ENCODE measurements at places on chromosomes 3 and 15.

GRCh38 chr3:9087831-9088413, 124.7 kb upstream of the RAD18 start:
- DNase-seq = no peak

GRCh38 chr3:123881771-123882170, 2.4 kb downstream of the MYLK start:
- no peak for DNase-seq

DNA sequence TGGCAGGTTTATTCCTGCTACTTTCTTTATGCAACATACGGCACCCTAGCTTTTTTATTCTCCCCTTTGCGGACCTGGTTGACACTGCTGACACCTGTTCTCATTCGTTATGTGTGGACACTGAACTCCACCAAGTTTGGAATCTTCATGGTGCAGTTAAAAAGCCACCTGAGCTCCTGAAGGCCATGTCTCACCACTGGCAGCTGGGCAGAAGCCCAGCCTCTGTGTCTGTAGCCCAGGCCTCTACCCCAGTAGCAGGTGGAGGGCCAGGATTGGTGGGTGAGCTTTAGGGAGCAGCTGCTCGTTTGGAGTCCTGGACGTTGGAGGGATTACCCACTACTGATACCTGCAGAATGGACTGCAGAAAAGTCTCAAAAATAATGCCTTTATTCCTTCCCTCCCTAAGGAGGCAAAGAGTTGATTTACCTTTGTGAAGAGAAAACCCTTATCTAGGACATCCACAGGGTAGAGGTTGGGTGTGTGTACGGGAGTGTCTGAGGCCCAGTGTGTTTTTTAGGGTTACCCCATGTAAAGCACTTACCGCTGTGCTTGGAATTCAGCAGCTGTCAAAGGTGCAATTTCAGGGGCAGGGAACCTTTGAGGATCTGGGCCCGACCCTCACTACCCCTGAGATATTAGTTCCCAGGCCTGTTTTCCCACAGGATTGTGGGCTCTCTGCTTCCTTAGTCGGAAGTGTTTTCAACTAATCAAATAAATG, 637 bp upstream of the CCNDBP1 start:
- DNase-seq = no peak

DNA sequence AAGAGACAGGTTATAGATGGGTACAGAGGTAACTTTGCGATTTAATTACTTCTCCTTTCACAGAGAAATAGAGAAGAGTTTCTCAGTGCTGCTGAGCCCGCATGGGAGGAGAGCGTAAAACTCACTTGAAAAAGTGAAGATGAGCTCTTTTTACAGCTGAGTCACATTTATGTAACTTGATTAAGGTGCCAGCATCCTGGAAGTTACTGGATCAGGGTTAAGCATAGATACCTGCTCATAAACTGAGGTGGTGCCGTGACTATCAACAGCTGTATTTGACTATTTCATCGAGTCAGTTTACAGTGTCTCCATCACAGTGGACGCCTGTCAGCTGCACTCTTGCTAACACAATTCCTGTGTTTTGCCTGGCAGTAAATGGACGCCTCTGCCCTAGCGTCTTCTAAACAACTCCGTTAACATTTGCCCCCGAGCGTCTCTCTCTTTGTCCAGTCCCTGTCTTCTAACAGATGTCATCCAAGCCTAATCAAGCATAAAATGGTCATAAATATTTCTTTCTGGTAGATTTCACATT, 414.6 kb downstream of the FOXP1 start:
- DNase-seq = no peak

DNA sequence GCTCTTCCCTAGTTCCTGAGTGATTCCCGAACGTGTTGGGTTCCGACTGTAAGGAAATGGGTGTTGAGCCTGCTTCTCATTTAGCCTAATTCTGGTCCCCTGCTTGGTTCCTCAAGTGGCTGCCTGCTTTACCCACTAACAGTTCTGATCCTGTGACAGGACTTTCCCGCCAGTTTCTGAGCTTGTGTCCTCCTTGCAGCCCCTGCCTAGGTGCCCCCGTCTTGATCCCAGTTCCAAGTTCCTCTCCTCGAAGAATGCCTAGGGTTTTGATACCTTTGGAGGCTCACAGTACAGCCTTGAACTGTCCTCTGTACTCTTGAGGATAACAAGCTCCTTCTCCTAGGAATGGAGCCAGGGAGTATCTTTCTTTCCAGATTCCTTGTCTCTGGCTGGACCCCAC, 12.0 kb upstream of the RASGRF1 start:
- no peak for DNase-seq

DNA sequence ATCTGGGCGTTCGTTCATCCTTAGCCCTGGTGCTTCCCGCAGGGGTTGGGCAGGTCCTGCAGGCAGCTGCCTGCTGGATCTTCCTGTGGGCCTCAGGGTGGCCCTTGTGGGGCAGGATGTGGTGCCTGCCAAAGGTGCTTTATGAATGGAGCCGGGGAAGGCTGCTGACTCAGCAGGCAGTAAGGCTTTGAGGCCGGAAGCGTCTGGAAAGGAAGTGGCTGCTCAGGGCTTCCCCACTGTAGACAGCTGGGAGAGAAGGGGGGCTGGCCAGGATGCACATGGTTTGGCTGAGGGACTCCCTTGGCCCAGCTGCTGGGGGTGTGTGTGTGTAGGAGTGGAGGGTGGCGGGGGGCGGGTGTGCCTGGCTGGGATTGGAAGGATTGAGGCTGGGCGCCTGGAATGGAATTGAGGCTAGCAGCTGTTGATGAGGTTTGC, 12.9 kb downstream of the CD276 start:
- peak; percentile 80 for DNase-seq

DNA sequence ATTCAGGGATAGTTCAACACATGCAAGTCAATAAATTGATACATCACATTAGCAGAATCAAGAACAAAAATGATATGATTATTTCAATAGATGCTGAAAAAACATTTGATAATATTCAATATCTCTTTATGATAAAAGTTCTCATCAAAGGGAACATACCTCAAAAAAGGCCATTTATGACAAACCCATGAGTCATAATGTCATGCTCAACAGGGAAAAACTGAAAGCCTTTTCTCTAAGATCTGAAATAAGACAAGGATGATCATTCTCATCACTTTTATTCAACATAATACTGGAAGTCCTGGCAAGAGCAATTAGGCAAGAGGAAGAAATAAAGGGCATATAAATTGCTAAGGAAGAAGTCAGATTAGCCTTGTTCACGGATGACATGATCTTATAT, 54.1 kb upstream of the TMEM158 start:
- DNase-seq = no peak

DNA sequence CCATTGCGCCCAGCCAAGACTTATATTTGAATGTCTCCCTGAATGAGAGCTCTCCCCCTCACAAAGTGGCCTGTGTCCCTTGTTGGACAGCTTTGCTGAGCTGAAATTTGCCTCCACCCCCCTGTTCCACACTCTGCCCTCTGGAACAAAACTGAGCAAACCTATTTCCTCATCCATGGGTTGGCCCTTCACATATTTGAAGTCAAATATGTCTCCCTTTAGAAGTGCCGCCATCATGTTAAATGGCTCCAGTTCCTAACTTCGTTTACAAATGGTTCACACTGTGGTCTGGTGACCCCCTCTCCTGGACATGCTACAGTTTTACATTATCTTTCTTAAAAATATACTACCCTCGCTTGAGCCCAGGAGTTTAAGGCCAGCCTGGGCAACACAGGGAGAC, 4.6 kb downstream of the PLIN1 start:
- DNase-seq = no peak

- DNase-seq = no peak
These were observed 12.1 kb downstream of the EPHB1 start for GRCh38 chr3:134807189-134807588.

DNA sequence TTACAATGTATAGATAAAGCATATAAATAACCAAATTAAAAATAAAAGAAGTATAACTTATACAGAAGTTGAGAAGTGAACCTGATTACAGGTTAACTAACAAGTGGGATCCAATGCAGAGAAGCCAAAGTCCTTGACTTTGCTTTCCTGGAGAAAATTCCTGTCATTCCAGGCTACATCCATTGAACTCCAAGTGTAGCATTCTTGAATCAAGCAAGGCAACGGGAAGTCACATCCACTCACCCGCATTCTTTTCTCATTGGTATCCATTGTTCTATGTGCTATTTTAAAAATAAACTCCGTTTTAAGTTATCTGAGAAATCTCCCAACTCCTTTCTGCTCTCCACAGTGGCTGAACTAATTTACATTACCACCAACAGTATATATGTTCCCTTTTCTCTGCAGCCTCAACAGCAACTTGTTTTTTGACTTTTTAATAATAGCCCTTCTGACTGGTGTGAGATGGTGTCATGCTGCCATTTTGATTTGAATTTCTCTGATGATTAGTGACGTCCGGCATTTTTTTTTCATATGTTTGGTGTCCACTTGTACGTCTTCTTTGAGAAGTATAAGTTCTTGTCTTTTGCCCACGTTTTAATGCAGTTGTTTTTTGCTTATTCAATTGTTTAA, 534.3 kb downstream of the ROBO1 start:
- no peak for DNase-seq

DNA sequence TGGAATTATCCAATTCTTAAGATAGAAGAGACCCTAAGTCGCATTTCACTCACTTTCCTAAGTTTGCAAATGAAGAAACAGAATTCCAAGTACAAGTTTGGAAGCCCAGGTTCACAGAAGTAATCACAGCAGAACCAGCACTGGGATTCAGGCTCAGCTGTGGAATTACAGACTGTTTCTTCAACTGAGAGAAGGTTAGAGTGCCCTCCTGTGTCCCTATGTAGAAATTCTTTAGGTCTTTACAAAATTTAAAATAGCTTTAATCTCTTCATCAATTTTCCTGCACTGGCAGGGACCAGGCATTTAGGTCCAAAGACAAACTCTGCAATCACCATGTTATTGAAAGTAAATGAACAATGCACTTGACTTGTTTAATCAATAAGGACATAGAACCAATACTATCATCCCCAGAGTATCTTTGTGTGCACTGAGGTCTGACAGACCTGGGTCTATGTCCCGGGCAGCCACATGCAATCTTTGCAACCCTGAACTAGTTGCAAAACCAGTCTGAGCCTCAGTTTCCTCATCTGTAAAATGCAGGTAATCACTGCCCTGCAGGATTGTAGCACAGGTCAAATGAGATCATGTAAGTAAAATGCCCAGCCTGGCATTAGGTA, 96.3 kb upstream of the ZBED2 start:
- no peak for DNase-seq
